ENCODE measurements at places on chromosomes 12 and 14. TPM values are rescaled to one million over a fixed set of nuclear protein-coding genes. Genes with fewer than 3 reads are reported as not detected.

Gene SPX
- 1.1 TPM for total RNA-seq

Gene FBXL14
- total RNA-seq: 36.2 TPM

Gene SLC39A5
- total RNA-seq: 18.7 TPM

- H3K36me3 ChIP-seq: no peaks in the 10 kb centered on the region
- H3K27me3 ChIP-seq: no peaks in the 10 kb centered on the region
- H3K4me1 ChIP-seq: peaks cover 20% of the 10 kb centered on the region
- H3K27ac ChIP-seq: no peak overlapping the region
- H3K4me3 ChIP-seq: no peak overlapping the region
Measured at GRCh38 chr14:89167705-89168104, 249.3 kb downstream of the FOXN3 start.

DNA sequence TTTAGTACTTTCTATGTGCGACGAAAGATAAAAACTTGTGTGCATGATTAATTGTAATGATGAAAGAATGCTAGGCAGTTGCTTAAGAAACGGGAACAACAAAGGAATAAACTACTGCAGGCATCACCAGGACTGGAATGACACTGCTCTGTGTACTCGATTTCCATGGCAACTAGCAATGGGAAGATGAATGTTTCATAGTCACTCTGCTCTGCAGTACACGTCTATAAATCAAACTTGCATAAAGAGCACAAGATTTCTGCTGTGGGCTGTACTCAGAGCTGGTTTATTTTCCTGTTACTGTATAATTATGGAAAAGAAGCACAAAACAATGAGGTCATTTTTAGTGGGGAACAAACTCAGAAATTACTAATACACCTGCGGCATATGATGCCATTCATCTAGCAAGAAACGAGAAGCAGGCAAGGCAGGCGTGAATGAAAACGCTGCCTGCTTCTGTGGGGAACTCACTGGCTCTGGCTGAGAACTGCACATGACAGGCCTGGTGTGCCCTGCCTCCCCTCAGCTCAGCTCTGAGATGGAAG lies 41.8 kb downstream of the EFCAB11 start:
- DNase-seq: peak; percentile 87
- no peaks in the 10 kb centered on the region for H3K27me3 ChIP-seq
- no peaks in the 10 kb centered on the region for H3K36me3 ChIP-seq
- no peak overlapping the region for H3K4me3 ChIP-seq
- H3K4me1 ChIP-seq: peaks cover 16% of the 10 kb centered on the region

- no peaks in the 10 kb centered on the region for H3K4me1 ChIP-seq
- no peak overlapping the region for H3K27ac ChIP-seq
- H3K36me3 ChIP-seq: no peaks in the 10 kb centered on the region
- no peak for DNase-seq
- H3K4me3 ChIP-seq: no peak overlapping the region
Measured at GRCh38 chr12:127150479-127150878, 1116.5 kb upstream of the TMEM132C start.

Gene EXD2
- 25.4 TPM for total RNA-seq

GRCh38 chr12:67765776-67766766 lies 117.5 kb downstream of the DYRK2 start:
- no peak for DNase-seq
- H3K4me3 ChIP-seq: no peak overlapping the region
- H3K36me3 ChIP-seq: no peaks in the 10 kb centered on the region
- H3K4me1 ChIP-seq: no peaks in the 10 kb centered on the region
- no peaks in the 10 kb centered on the region for H3K27me3 ChIP-seq

- H3K4me1 ChIP-seq: peaks cover 74% of the 10 kb centered on the region
- H3K27me3 ChIP-seq: peaks cover 20% of the 10 kb centered on the region
- H3K4me3 ChIP-seq: no peak overlapping the region
Measured at GRCh38 chr14:99733540-99734405, 49.7 kb downstream of the CYP46A1 start.

GRCh38 chr12:118575730-118576129 lies 199.4 kb downstream of the SUDS3 start:
- no peaks in the 10 kb centered on the region for H3K27me3 ChIP-seq
- no peak overlapping the region for H3K4me3 ChIP-seq
- H3K4me1 ChIP-seq: no peaks in the 10 kb centered on the region
- no peak overlapping the region for H3K27ac ChIP-seq

- no peak overlapping the region for H3K4me3 ChIP-seq
- H3K27ac ChIP-seq: no peak overlapping the region
- no peaks in the 10 kb centered on the region for H3K36me3 ChIP-seq
- no peaks in the 10 kb centered on the region for H3K27me3 ChIP-seq
- peaks cover 30% of the 10 kb centered on the region for H3K4me1 ChIP-seq
- no peak for DNase-seq
Measured at GRCh38 chr12:49821373-49822287, 6.6 kb downstream of the NCKAP5L start.

GRCh38 chr12:84843593-84844144 lies 68.9 kb downstream of the SLC6A15 start:
- DNase-seq: no peak
- no peaks in the 10 kb centered on the region for H3K27me3 ChIP-seq
- H3K4me3 ChIP-seq: no peak overlapping the region
- no peaks in the 10 kb centered on the region for H3K36me3 ChIP-seq

Gene GDF3
- not detected for total RNA-seq

GRCh38 chr12:76878099-76878898 lies 520 bp downstream of the CSRP2 start:
- no peak for DNase-seq
- H3K27ac ChIP-seq: peak overlapping the region; percentile 80
- peaks cover 39% of the 10 kb centered on the region for H3K4me1 ChIP-seq
